IMR-90 (cell line): ENCODE measurements at places on chromosomes 5 and 9. TPM values are rescaled to one million over a fixed set of nuclear protein-coding genes. Genes with fewer than 3 reads are reported as not detected.

LEAP2 gene
- total RNA-seq = under 0.01 TPM in 2 replicates

DNA sequence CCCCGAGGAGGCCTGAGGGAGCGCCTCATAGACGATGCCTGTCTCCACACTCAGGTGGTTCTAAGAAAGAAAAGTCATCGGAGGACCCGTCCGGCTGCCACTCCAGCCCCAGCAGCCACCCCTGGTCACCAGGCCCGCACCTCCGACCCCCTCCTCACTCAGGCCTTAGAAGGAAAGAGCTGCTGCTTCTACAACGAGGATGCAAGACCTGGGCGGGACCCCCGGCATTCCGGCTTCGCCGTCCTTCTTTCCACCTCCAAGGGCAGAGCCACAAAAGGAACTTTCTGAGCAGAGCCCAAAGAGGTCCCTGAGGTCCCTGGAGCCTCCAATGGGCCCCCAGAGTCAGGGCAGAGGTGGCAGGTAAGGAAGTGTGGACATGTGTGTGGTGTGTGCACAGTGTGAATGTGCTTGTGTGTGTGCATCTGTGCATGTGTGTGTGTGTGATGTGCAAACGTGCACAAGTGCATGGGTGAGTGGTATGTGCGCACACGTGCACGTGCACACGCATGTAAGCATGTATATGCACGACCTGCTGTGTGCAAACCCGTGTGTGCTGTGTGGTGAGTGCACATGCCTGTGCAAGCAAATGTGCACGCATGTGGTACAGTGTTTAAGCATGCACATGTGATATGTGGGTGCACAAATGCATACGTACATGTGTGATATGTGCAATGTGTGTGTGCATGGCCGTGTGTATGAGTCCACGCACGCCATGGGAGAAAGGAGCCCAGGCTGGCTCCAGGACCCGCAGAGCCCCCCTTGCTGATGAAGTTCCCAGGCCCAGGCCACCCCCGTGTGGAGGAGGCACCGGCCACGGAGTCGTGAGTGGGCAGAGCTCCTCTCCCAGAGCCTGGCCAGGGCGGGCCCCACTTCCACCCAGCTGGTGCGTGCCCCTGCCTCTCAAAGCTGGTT, 27.7 kb upstream of the TMEM250 start:
- no peak for DNase-seq

DNA sequence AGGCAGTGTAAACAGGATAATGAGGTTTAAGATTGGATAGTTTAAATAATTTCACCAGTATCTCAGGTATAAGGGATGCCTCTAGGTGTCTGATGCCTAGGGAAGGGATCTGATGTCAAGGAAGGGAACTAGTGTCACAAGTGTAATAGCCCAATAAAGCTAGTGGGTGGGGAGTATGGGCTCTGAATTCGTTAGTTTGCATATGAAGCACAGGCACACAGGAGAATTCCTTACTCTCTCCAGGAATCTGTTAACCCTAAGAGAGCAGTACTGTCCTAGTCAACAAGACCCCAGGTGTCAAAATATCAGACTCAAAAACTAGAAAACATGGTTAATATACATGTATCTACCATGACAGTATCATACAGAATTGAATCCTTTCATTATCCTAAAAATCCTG, 352.5 kb upstream of the CYLC2 start:
- no peak for DNase-seq

DNA sequence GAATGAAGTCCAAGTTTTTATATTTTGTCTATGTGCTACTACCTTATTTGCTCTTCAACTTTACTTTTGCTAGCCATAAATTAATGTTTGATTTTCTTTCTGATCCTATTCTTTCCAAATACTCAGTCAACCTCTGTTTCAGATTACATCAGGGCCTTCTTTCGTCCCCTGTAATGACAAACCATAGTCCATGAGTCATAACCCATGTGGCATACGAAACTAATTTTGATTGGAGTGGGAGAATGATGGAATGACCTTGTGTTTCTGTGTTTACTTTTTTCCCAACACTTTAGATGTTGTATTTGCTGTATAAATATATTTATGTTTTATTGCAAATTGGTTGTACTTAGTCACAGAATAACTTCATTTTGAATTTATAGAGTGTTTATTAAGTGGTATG, 1043.1 kb downstream of the DTWD2 start:
- DNase-seq = no peak

DNA sequence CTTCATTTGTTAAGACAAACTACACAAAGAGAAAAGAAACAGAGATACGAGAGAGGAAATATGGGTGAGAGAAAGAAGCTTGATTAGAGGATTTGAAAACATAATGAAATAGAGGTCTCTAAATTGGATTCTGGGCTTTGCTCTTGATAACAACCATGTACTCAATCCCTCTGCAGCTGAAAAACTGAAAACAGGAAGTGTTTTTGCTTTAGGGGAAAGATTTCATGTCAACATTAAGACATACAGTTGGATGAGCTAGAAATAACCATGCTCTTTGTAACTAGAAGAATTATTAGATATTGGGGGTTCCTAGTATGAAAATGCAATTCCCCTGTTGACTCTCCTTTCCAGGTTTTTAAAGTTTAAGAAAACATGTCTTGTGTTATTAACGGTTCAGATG, 21.9 kb downstream of the CRHBP start:
- DNase-seq = no peak

MYOT gene
- total RNA-seq = not detected in 2 replicates

DMGDH gene
- total RNA-seq = under 0.01 and 0.18 TPM in 2 replicates
